ENCODE measurements at places on chromosomes 4 and X.

- no peak for DNase-seq
Measured at GRCh38 chr4:55161739-55162138, 36.3 kb upstream of the KDR start.

- DNase-seq: no peak
Measured at GRCh38 chr4:153433754-153434105, 32.4 kb upstream of the TMEM131L start.

DNA sequence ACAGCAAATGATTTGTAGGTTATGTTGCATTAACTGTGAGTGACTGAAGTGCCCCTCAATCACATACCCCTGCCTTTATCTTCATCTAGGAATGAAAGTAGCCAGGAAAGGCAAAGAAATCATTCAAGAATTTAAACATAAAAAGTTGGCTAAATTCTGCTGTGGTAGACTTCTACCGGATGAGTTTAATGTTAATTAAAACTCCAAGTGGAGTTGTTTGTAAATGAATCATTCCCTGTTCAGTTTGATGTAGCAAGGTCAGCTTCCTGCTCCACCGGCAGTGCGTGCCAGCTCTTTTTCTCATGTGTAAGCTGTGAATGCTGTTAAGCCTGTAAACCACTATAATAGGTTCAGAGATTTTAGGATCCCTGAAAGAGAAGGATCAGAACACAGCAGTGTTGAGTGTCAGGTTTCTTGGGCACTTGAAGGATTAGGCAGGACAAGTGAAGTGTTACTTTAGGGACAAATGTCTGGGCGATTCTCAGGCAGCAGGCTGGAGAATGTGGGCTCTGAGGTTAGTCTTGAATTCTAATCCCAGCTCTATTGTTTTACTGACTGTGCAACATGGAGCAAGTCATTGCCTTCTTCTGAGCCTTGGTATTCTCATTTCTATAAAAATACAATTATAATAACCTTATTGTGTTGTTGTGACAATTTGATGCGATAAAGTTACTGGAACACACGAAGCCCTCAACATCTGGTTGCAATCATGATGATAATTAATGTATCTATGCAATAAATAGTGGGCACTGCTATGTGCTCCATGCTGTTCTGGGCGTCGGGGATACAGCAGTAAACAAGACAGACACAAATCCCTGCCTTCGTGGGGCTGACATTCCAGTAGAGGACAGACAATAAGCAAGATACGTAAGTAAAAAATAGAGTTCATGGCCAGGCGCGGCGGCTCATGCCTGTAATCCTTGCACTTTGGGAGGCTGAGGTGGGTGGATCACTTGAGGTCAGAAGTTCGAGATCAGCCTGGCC lies 112.0 kb downstream of the SHROOM3 start:
- no peak for DNase-seq

GRCh38 chrX:41919870-41920269 lies 3.5 kb downstream of the CASK start:
- no peak for DNase-seq

GRCh38 chr4:7818399-7818911 lies 121.2 kb downstream of the AFAP1 start:
- DNase-seq: no peak

DNA sequence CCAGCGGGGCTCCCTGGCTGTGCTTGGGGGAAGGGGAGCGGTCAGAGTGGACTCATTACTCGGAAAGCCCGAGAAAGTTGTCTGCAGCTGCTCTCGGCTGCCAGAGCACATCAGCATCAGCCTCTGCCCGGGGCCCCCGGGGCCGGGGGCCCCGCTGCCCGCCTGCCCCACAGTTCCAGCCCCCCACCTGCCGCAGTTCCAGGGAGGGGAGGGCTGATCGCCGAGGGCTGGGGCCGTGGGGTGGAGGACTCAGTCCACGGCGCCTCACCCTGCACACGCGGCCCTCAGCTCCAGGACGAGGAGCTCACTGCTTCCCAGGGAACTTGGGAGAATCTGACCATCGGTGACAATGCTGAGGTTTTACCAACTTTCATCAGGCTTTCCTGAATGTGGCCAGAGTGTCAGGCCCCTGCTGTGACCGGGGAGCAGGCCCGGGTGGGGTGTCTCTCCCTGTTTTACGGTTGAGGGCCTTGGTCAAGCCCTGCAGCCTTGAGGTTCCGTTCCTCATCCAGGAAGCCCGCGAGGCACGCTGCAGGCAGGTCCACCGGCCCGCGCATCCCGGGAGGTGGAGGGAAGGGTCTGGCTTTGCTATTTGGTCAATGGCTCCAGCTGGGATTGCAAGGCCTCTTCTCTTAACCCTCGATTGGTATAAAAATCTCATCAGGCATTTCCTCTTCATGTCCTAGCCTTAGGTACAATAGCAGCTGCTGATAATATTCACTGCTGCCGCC lies 57.2 kb downstream of the CPZ start:
- DNase-seq: no peak

DNA sequence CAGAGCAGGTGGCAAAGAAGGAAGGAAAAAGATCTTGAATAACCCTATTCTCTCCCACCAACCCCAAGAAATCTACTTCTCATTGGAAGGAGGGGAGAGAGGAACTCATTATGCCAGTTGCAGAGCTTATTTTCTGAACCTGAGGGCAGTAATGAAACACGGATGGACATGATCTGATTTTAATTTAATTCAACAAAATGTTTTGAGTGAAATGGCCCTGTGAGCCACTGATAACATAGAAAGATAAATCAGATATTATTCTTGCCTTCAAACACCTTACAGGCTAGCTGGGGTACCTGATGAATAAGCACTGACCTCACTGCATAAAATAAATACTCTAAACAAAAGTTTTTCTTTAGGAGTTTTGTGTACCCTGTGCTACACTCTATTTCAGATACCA lies 30.3 kb downstream of the DAPP1 start:
- DNase-seq: no peak

- no peak for DNase-seq
Measured at GRCh38 chr4:31741326-31741725, 1021.2 kb downstream of the PCDH7 start.

- DNase-seq: no peak
Measured at GRCh38 chr4:166989886-166990285, 244.4 kb downstream of the SPOCK3 start.

DNA sequence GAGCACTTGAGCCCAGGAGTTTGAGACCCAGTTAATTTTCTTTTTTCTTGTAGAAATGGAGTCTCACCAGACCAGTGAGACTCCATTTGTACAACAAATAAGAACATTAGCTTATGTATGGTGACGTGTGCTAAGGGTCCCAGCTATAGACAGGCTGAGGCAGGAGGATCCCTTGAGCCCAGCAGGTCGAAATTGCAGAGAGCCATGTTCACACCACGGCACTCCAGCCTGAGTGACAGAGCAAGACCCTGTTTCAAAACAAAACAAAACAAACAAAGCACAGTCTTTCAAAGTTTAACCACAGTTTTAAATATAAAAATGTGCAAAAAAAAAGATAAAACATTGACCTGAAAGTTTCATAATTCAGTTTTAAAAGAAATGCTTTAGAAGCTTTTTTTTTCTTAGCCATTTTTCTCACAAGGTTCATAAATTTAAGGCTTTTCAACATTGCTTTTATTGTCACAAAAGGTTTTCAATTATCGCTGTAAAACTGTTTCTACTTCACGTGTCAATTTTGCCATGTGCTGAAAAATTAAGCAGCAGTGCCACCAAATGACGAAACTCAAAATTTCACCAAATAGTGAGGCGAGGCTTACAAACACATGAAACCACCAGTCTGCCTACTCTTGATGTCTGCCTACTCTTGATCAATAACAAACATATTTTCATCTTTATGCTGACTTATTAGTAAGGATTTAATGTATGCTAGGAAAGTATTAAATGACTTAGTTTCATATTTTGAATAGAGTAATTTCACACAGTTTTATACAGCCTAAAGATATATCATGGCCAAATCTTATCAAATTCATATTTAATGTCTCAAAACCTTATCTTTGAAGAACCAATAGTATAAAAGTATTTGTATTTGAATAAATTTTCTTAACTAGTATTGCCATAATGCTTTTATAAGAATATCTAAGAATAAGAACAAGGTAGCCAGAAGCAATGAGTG lies 126.3 kb downstream of the NEK1 start:
- peak; percentile 30 for DNase-seq

DNA sequence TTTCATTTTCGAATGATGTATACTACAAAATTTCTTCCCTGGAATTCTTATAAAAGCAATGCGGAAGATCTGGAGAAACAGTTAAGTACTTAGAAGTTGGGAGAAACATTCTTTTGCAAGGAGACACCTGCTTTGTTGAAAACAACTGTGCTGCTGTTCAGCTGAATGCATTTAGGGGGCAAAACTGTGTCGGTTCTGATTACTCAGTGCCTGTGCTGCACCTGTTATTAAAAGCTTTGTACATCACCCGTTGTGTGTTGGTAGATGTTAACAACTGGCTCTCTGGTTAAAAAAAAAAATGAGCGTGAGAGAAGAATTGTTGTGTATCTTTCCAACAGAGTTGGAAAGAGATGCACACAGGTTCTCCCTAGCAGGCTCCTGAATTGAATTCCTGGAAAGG lies 184.1 kb upstream of the HHIP start:
- DNase-seq: no peak

GRCh38 chr4:152039023-152039481 lies 278.2 kb upstream of the GATB start:
- no peak for DNase-seq

DNA sequence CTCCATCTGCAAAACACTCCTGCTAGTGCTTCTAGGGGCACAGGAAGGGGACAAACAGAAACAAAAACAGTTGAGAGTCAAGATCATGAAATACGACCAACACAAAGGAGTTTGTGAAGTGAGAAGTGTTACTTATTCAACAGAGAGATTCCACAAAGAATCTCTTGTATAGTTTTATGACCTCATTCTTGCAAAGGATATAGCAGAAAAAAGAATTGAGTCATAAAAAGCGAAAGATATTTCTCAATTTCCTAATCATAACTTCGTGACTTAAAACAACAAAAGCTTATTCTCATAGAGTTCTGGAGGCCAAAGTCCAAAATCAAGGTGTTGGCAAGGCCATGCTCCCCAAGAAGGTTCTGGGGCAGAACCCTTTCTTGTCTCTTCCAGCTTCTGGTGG lies 40.7 kb downstream of the TIGD4 start:
- DNase-seq: no peak

DNA sequence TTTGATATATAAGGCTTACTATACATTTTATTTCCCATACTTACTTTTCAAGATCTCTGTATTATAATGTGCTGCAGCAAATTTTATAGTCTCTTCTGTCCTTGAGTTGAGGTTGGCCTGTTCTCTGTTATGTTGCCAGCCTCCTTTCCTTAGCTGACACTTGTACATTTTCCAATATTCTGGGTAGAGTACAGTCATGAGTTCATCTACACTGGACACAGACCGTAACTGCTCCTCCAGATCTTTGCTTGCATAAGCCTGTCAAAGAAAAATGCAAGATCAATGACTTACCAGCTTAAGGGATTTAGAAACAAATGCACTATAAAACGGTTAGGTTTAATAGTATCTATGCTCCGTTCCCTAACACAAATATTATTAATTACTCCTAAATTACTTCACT lies 63.2 kb downstream of the VEGFC start:
- no peak for DNase-seq

GRCh38 chr4:54940996-54941865 lies 184.2 kb downstream of the KDR start:
- no peak for DNase-seq

GRCh38 chr4:32697281-32697814 lies 1977.2 kb downstream of the PCDH7 start:
- DNase-seq: no peak

DNA sequence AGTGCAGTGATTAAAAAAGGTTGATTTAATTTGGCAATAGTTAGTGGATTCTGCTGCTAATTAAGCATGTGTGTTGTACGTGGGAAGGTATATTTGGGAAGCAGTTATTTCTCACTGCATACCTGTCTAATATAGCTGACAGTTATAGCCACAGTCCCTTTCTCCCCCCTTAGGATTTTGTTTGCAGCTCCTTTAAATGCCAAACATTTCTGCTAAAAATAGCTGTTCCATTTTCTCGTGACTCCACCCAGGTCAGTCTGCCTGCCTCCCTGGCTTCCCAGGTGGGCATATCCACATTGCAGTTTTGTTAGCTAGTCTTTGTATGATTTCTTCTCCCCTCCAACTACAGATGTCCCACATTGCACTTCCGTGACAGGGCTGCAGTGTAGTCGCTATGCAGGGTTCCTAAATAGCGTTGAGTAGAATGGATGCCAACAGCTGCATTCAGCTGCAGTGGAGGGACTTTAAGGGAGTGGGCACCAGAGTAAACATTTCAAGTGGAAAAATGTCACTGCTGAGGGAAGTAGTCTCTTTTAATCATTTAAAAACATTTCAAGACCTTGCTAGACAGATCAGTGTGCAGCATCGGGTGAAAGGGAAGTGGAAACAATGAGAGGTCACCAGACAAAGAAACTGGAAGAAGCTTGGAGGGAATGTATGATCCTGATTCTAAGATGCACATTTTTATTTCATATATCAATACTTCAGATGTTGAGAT lies 326.3 kb downstream of the RAPGEF2 start:
- no peak for DNase-seq

DNA sequence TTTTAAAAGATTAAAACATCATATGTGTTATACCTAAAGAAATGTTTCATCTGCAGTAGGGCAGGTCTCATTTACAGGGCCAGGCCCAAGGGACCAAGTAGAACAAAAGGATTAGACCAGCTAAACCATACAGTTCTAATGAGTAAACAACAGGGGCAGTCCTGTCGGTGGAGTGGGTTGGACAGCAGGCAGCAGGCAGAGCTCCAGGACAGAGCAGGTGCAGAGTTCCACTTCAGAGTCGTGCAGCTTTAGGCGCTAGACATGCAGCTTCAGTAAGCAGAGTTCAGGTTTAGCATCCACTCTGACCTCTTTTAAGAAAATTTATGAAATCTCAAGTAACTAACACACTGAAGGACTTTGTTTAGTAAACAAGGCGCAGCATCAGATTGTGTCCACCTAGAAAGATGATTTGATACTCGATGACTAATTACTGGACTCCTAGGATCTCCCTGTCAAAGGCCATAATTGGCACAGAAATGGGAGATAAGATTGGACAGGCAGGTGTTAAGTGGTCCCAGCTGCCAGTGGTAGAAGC lies 487.7 kb upstream of the INTU start:
- no peak for DNase-seq

DNA sequence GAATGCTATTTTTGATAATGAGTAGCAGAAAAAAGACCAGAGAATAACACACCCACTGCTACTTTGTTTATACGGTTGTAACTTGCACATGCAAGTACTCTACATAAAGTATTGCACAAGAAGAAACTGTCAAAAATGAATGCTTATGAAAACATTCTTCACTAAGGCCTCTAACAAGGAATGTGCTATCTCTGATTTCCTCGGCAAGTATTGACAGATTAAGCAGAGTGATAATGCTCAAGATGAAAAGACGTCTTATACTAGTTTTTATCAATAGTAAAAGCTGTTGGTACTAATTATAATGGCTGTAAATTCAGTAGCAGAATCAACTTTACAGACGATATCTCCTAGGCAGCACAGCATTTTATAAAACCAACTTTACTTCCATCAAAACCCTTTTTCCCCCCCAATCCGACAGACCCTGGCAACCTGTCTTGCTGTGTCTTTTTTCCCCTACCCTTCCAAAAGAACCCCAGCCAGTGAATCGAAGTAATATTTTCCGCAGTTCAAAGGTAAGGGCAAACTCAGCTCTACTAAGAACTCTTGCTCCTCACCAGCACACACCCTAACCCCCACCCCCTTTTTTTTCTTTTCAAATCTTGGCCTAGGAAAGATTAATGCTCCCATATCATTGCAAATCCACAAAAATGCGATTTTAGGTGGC lies 1.5 kb downstream of the FRYL start:
- DNase-seq: peak; percentile 26

GRCh38 chr4:122152711-122153226 lies 638 bp downstream of the BLTP1 start:
- no peak for DNase-seq

- DNase-seq: no peak
Measured at GRCh38 chr4:1933700-1934099, 62.5 kb downstream of the NSD2 start.
